ENCODE measurements at places on chromosomes 4 and X.
A peak's percentile ranks its signal among the peaks of the same experiment; 100 is the strongest.

DNA sequence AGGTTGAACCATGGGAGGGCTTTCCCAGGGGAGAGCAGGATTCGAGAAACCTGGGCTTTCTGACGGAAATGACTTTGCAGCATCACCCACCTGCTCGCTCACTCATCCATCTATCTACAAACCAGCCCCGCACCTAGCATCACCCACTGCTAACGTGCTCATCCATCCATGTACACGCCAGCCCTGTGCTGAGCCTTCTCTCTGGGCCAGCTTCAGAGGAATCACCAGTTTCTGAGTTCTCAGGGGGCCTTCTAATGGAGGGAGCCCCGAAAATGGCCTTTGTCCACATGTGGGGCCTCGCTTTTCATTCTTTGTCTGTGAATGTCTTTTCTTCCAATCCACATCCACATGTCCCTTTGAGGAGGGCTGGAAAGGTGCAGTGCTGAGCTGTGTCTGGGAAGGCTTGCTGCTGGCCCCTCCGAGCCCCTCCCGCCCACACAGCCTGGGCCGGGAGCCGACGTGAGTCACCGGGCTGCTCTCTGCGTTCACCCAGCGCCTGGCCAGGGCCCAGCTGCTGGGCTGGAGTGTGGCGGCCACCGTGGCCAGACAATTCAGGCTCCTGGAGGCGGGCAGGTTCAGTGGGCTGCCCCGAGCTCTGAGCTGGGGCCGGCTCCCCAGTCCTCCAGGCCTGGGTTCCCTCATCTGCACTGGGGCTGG is 14.7 kb downstream of the SORCS2 start:
- no peak for DNase-seq

GRCh38 chrX:67734111-67734753 is 190.4 kb downstream of the AR start:
- DNase-seq, result no peak

GRCh38 chrX:15050395-15050794 is 177.2 kb downstream of the MOSPD2 start:
- DNase-seq, result no peak

- no peak for DNase-seq
Observed at GRCh38 chrX:72060196-72060920, 71.4 kb downstream of the RTL5 start.

DNA sequence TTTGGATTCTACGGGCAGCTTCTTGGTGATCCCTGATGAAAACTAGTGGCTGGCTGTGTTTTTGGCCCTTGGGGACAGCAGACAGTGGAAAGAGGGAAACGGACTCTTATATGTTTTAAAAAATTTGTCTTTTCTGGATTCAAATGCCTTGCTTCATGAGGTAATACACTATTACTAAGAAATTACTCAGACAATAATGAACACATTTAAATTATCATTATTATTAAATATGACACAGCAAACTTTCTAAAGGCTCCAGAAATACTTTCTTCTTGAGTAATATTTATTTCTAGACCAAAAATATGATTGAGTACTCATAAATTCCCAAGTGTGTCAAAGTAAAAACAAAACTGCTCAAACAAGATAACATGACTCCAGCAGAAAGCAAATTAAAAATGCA is 520.7 kb upstream of the AADAT start:
- no peak for DNase-seq

- DNase-seq, result no peak
Observed at GRCh38 chrX:12327836-12328235, 189.6 kb downstream of the FRMPD4 start.

- no peak for DNase-seq
Observed at GRCh38 chr4:83964996-83965541, 429.2 kb downstream of the GPAT3 start.

GRCh38 chr4:122099896-122100295 is 52.2 kb upstream of the BLTP1 start:
- DNase-seq, result no peak

- DNase-seq, result no peak
Observed at GRCh38 chrX:2220296-2220695, 280.5 kb downstream of the DHRSX start.

- DNase-seq, result no peak
Observed at GRCh38 chr4:86926435-86927086, 8.2 kb upstream of the AFF1 start.

DNA sequence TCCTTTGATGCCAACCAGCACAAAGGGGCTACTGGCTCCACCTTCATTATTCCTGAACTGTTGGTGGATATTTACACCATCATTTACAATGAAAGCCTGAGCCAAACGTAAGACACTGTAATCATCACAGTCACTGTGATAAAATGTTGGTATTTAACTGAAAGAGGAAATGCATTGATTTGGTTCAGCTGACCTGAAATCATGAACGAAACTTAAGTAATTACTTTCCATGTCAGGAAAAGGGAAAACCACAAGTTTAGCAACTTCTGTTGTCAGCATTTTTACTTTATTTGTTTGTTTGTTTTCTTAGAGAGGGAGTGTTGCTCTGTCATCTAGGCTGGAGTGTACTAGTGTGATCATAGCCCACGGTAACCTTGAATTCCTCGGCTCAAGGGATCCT is 247.8 kb upstream of the FAM47A start:
- no peak for DNase-seq

- DNase-seq, result no peak
Observed at GRCh38 chr4:15907430-15907829, 31.1 kb downstream of the FGFBP1 start.

- DNase-seq, result no peak
Observed at GRCh38 chrX:95974096-95974470, 710.6 kb upstream of the DIAPH2 start.

DNA sequence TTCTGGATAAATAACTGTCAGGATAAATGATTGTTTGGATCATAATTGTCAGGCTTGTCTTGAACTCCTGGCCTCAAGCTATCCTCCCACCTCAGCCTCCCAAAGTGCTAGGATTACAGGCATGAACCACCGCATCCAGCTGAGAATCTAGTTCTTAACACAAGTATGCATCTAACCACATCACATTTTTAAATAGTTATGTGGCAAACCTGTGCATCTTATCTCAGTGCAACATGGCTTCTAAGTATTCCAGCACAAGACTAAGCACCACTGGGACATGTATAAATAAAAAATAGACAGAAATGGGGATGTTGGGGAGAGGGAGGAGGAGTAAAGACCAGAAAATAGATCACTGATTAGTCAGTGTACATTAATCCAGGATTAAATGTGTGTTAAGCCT is 74.7 kb upstream of the TBL1X start:
- DNase-seq, result no peak

DNA sequence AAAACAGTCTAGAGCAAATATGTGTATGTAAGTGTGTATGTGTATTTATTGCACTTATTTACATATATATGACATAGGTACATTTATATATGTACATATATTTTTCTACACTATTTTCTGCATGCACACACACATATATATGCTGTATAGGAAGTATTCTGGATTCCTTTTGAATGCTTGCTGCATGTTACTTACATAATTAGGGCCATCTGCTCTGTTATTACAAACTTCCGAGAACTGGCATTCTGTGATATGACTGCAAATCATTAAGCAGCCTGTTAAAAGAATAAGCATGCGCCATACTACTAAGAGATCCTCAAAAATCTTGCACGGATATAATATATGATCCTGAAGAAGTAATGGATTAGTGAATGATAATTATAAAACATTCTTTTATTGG is 1157.6 kb upstream of the TENM3 start:
- DNase-seq, result no peak

DNA sequence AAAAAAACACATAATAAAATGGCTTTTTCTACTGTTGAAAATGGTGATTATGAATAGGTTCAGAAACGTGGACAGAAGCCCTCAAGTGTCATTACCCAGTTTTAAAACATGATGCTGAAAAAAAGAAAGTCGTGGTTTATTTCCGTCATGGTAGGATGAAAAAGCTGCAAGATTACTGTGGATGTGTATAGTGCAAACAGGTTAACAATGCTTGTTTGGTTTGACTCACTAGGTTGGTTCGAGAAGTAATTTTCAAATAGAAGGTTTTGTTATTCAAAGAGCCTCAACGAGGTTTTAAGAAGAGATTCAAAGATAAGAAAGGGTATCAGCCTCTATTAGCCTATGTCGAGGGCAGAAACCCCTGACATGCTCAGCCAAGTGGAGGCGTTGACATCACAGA is 2.5 kb upstream of the RXFP1 start:
- no peak for DNase-seq

DNA sequence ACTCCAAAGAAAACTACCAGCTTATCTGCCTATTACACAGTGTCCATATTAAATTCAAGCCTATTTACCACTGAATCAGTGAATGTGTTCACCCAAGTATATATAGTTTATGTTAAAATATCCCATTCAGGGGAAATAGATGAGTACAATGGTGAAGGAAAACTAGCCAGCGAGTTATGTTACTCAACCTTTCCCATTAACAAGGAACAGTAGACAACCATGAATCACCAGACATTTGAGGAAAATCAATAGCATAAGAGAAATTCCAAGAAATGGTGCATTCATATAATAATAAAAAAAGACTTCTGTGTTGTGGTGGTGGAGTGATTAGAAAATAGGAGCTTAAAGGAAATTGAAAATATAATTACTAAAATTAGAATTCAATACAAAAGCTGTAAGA is 21.3 kb downstream of the IQCM start:
- no peak for DNase-seq

GRCh38 chr4:2800691-2801596 is 8.1 kb downstream of the SH3BP2 start:
- DNase-seq, result no peak

DNA sequence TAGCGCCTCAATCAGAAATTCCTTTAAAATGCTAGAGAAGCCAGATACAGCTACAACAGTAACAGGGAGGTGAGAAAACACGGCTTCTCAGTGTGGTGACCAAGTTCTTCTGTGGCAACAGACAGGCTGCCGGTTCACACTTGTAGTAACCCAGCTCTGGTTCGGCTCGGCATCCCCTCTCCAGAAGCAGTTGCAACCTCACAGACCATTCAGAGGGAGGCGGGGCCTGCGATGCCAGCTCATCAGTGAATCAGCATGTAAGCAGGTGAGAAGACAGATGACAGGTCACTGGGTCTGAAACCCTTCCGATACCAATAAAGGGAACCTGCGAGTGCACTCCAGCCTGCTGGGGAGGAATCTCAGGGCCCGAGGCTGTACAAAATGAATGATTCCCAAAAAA is 251.0 kb downstream of the KCNIP4 start:
- DNase-seq, result no peak

GRCh38 chr4:28523681-28524190 is 1663.1 kb downstream of the STIM2 start:
- no peak for DNase-seq

GRCh38 chr4:78418406-78418805 is 133.2 kb upstream of the ANXA3 start:
- DNase-seq, result no peak

GRCh38 chr4:56622176-56622575 is 58.9 kb downstream of the HOPX start:
- peak; percentile 29 for DNase-seq

GRCh38 chrX:3377560-3377959 is 31.1 kb upstream of the MXRA5 start:
- DNase-seq, result no peak

- peak; percentile 38 for DNase-seq
Observed at GRCh38 chrX:74925225-74926088, at the start of gene NEXMIF. Gene NEXMIF, minus strand, starts transcription at chrX:74925452.

DNA sequence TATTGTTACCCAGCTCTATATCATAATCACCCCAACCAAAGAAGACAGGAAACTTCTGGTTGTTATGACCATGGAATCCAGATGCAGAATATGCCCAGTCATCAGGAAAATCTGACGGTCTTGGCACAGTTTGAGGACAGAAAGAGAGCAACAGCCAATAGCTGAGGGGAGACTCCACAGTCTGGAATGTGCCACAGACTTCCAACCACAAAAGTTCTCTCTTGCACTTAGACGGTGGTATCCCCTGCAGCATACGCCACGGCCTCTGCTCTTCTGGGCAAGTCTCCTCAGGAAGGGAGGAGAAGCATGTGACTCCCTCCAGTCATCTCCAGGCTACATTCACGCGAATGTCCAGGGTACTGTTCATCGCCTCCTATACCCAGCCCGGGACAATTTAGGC is 18.4 kb downstream of the ZNF827 start:
- DNase-seq, result no peak

GRCh38 chr4:110091434-110092140 is 106.8 kb downstream of the ELOVL6 start:
- DNase-seq, result no peak

DNA sequence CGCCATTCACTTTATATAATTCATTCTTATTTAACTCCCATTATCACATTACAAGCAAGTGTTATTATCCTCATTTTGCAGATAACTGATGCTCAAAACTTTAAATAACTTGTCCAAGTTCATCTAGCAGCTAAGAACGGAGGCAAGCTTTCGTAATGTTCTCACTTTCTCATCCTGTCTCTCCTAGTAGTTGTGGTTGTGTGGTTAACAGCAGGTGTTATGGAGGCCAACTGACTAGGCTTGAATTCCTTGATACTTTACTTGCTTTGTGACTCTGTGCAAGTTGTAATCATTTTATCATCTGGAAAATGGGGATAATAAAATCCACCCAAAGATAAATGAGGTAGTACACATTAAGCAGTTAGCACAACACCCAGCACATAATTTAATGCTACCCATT is 109.9 kb upstream of the PTPN13 start:
- DNase-seq, result no peak

- DNase-seq, result no peak
Observed at GRCh38 chrX:33188881-33189280, 22.5 kb downstream of the DMD start.

GRCh38 chr4:42048394-42048793 is 58.1 kb downstream of the SLC30A9 start:
- no peak for DNase-seq

GRCh38 chrX:151984328-151984727 is 9.9 kb upstream of the GABRE start:
- no peak for DNase-seq

- no peak for DNase-seq
Observed at GRCh38 chr4:10893395-10893794, 208.8 kb upstream of the CLNK start.

All from NCI-H2029 (cell line).